ENCODE measurements at places on chromosomes 6 and 20.

DNA sequence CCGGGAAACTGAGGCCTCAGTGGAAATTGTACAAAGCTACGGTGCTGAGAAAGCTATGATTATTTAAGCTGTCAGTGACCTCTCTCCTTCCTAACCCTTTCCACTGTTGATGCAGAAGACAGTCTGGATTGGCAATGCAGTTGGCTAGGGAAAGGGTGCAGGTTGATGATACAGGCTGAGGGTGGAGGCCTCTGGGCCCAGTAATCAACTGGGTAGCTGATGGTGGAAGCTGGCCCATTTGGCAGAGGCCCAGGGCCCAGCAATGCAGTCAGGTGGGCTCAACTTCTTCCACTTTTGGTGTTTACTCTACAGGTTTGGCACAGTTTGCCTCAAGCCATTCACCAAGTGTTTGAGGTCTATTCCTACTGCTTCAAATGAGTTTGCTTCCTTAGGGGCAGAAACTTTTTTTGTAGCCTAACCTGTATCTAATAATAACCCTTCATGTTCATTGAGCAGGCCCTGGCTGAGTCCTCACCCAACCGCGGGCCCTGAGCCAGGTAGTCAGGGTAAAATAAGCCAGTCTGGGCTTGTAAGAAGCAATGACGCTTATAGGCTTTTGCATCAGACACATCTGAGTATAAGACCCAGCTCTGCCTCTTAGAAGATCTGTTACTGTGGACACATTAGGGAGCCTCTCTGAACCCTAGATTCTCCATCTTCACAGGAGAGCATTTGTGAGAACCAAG lies 12.1 kb downstream of the BCL2L1 start:
- DNase-seq = no peak

DNA sequence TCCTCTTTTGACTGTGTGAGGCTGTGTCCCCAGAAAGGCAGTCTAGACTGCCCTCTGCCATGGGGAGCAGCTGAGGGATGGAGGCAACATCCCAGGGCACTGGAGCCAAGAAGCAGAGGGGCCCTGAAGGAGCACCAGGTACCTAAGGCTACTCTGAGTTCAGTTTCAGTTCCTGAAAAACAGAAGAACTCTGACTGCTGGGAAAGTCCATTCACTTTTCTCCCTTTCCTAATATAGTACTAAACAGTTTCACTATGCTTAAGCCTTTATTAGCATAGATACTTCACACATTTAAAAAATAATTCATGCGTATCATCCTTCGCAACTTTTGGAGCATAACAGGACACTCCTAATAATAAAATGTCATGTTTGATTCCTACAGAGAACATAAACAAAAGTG lies 130.0 kb downstream of the FOXC1 start:
- no peak for DNase-seq

DNA sequence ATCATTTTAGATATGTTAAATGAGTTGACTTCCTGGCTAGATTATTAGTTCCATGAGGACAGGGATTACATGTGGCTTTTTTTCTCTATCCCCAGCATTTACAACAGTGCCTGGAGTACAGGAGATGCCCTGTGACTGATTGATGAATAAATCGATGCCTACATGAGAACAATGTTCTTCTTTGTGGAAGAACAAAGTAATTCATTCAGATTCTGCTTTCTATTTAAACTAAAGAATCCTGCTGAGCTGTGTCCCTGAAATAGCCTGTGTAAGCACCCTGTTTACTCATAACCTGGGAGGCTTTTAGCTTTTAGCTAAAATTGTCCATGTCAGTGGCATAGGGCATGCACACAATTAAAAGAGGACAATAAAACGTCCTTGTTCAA lies 125.1 kb upstream of the BTBD3 start:
- DNase-seq = no peak

GRCh38 chr6:84052883-84053241 lies 19.3 kb downstream of the MRAP2 start:
- no peak for DNase-seq

GRCh38 chr6:3377536-3378397 lies 79.1 kb downstream of the SLC22A23 start:
- DNase-seq = no peak

- peak; percentile 86 for DNase-seq
Observed at GRCh38 chr20:45011108-45011526, 44.8 kb downstream of the STK4 start.

GRCh38 chr20:45611054-45611453 lies 18.5 kb upstream of the WFDC10A start:
- peak; percentile 43 for DNase-seq

DNA sequence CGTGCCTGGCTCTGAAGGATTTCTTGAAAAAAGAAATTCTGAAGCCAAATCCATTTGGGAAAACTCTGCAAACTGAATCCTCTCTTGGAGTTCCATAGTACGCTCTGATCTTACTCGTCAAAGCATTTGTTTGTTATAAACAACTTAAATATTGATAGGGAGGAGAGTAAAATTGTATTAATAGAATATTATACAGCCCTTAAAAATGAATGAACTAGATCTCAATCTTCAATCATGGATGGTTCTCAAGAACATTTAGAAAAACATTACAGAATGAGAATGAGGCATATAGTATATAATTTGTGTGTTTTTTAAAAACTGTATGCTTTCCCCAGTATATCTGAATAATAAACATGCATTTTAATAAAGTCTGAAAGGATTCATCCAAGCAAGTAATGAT lies 24.8 kb downstream of the KCTD20 start:
- DNase-seq = no peak

GRCh38 chr6:66655420-66655819 lies 948.4 kb upstream of the EYS start:
- DNase-seq = no peak

- peak; percentile 50 for DNase-seq
Observed at GRCh38 chr20:45545754-45546453, 1.3 kb downstream of the EPPIN start.

DNA sequence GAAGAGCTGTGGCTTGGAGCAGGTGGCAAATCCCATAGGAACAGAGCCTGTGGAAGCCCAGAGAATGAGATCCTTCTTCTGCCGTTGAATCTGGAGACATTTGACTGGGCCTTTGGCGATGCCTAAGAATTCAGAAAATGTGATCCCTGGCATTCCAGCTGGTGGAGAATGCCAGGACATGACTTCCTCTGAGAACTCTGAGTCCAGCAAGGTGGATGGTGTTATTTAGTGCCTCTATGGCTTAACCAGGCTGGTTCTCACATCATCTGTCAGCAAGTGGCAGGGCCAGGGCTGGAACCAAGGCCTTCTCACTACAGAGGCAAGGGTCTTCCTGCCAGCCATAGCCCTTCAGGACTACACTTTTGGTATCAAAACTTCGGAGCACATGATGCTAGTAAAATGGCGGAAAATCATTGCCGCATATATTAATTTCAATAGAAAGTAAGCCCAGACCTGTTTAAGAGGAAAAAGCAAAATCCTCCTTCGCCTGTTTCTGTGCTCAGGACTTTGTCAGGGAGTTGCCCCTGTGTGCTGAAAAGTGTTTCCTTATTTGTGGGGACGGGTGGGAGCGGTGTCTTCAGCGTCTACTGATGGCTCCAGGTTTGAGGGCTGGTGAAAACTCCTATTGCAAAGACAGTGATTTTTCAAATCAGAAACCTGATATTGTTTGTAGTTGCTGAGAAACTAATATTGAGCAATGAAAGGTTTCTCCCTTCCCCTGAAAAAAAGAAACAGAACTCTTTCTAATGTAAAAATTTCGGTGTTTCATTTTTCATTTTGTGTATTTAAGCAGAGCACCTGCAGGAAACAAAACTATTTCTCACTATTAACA lies 23.9 kb downstream of the DUSP22 start:
- no peak for DNase-seq

- peak; percentile 56 for DNase-seq
Observed at GRCh38 chr20:479487-479886, 17.2 kb upstream of the TBC1D20 start.

- DNase-seq = no peak
Observed at GRCh38 chr20:50541606-50542041, 31.4 kb downstream of the PTPN1 start.

GRCh38 chr20:51810155-51811041 lies 8.1 kb upstream of the SALL4 start:
- no peak for DNase-seq

GRCh38 chr6:158756126-158756525 lies 63.0 kb downstream of the EZR start:
- DNase-seq = no peak

GRCh38 chr20:17708675-17709360 lies 9.1 kb downstream of the BANF2 start:
- DNase-seq = no peak

DNA sequence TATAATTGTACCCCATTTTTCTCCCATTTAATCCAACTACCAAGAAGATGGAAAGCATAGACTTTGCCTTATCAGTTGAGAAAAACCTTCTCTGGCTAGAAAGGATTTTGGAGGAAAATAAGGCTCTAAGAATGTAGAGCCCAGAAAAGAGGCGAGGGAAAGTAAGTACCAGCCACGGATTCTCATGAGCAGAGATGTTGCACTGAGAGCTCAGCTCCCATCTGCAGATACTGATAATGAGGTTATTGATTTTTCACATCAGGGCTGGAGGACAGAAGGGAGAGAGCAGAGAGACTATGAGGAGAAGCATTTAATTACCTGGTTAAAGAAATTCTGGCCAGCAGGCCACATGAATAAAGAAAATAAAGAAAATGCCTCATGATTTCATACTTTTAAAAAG lies 104.4 kb upstream of the FAM184A start:
- no peak for DNase-seq

DNA sequence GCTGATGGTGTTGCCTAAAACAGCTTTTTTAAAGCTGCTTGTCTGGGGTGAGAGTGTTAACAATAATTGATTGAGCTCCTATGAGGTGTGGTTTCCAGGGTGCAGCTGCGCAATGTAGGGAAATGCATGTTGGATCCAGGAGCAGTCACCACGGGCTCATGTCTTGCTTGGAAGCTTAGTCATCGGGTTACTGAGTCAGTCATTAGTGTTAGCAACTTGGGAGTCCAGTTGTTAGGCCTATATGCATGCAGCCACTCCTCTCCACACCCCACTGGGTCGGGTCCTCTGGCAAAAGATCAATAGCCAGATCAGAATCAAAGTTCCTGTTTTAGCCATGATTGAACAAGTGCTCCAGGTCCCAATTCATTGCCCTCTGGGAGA lies 271.7 kb upstream of the CHD6 start:
- no peak for DNase-seq

DNA sequence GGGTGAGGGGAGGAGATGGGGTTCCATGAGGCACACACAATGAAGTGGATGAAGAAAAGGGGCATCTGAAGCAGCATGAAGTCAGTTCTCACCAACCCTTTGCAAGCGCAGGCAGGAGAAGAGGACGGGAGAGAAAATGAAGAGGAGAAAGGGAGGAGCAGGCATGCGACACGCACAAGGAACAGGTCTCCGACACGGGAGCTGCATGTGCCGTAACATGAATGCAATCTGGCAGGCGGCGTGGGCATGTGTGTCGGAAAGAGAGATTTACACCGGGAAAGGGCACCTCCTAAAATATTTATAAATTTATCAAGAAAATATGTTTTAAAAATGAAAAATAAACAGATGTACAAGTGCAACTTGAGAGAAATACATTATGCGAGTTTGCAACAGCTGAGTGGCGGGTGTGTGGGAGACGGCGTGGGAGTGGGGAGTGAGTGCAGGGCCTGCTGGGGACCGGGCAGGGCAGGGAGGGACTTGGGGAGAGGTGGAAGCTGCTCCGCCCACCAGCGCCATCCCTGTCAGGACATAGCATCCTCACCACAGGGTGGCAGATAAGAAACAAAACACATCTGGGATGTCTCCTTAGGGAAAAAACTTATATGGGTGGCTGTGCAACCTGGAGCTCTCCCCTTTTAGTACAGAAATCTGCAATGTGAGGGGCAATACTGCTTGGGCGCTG lies 40.6 kb downstream of the GJA10 start:
- DNase-seq = no peak

DNA sequence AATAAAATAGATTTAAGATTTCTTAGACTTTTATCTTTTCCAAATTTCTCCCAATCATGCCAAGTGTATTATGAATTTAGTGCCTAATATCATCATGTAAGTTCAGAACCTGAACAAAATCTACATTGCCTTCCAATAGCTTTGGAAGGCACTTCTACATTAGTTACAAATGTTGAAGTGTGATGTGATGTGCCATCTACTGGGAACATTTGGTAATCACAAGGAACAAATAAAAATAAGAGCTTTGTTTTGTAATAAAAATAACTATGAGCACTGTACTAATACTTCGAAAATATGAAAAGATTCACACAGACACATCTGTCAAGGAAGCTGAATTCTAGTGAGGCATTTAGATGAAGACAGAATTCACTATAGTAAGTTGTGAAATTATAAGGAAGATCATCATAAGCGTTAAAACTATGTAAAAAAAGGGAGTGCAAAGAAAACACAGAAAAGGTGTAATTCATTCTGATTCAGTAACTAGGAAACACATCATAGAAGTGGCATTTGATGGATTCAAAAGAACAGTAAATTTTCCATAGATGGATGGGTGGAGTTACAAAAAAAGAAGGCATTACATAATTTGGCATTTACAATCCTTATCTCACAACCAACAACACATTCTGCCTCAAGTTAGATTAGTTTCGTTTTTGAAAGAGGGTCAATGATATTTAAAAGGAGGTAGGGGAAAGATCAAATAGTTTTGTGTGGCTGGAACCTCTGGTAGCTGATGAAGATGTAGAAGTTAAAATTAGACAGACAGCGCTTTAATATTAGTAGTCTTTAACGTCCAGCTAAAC lies 161.0 kb downstream of the ASCC3 start:
- DNase-seq = peak; percentile 69

DNA sequence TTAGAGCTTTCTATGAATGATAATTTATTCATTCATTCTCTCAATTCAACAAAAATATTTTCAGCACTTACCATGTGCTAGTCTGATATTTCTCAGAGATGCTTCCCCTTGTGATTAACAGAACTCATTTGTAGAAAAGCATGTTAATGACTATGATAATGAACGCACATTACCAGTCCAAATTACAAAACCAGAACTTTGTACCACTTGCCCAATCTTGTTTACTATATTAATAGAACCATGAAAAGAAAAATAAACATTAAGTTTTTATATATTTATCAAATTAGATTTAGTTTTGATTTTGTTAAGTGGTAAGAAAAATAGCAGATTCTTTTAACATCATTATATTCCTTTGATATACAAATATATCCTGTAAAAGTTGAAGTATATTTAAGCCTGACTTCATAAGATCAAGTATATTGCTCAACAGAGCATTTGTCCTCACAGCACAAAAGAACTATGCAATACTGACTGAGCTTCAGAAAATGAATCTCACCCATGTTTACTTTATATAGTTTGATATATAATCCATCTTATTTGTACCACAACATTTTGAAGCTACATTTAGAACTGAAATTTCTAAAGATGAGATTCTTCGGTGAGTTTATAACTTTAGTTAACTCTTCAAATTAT lies 48.9 kb downstream of the TMEM244 start:
- no peak for DNase-seq

DNA sequence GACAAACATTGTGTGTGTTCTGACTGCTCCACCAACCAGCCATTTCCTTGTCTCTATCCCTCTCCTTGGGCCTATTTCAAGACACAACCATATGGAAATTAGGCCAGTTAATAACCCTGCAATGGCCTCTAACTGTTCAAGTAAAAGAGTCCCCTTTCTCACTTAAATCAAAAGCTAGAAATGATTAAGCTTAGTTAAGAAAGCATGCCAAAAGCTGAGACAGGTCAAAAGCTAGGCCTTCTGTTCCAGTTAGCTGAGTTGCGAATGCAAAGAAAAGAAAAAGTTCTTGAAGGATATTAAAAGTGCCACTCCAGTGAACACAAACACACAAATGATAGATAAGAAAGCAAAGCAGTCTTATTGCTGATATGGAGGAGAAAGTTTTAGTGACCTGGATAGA lies 22.5 kb downstream of the SERINC1 start:
- DNase-seq = no peak

GRCh38 chr20:34978092-34978744 lies 22.6 kb downstream of the MYH7B start:
- no peak for DNase-seq

All from cardiac fibroblast (primary cell).